ENCODE measurements at places on chromosomes 6 and 20.

DNA sequence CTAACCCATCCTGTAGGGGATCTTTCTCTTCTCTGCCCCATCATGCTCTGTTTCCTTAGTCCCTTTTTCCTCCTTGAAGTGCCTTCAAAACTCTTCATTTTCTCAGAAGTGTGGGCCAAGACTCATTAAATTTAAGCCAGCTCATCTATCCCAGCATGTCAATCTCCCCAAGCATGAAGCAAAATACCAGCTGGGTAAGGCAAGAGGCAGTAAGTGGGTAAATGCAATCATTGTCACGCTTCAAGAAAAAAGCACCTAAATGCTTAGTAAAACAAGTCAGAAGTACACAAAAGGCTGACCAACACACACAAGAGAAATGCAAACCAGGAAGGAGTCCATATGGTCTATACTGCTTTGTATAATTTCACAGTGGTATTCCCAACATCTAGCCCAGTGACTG, 61.5 kb downstream of the COL12A1 start:
- DNase-seq: no peak

GRCh38 chr20:9228774-9229450, 160.0 kb downstream of the PLCB4 start:
- no peak for DNase-seq

- DNase-seq: no peak
Measured at GRCh38 chr6:69813508-69813907, 16.7 kb upstream of the LMBRD1 start.

GRCh38 chr6:44704240-44705150, 317.0 kb downstream of the CDC5L start:
- no peak for DNase-seq

- DNase-seq: no peak
Measured at GRCh38 chr6:5011346-5011745, 7.5 kb upstream of the RPP40 start.

DNA sequence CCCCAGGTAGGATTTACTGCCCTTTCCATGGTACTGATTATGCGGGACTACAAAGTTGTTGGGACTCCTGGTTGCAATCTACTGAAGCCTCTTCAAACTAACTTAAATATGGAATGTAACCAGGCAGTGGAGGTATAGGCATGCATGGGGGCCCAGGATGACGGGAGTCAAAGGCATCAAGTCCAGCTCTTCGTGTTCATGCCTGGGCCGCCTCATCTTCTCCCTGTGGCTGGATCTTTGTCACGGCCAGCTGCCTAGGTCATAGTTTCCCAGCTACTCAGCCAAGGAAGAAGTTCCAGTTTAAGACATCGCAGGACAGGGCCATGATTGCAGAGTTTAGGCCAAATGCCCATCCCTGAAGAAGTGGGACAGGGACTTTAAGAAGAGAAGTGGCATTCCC, 20.5 kb downstream of the LYRM2 start:
- no peak for DNase-seq

DNA sequence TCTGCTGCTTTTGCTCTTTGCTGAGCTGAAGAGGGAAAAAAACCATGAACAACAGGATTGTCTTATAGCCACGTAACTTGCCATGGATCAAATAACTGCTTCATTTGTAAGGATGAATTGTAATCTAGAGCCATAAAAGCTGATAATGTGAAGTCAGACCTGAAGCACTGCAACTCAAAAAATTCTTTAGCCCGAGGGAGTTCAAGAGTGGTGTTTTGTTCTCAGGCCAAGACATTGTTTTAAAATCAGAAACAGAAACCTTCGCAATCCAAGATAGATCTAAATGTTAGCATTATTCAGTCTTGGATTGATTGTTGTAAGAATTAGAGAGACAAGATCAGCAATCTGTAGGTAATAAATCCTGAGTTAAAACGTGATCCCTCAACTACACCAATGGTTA, at the start of gene TRAPPC3L:
Gene TRAPPC3L (minus strand): TSS at position 34 of the 400 bp plus-strand sequence. CDS start 170 bp downstream, outside the sequence.
- DNase-seq: no peak

- DNase-seq: no peak
Measured at GRCh38 chr6:56025795-56026194, 150.4 kb upstream of the BMP5 start.

GRCh38 chr6:111068866-111069234, 18.5 kb upstream of the SLC16A10 start:
- DNase-seq: no peak

DNA sequence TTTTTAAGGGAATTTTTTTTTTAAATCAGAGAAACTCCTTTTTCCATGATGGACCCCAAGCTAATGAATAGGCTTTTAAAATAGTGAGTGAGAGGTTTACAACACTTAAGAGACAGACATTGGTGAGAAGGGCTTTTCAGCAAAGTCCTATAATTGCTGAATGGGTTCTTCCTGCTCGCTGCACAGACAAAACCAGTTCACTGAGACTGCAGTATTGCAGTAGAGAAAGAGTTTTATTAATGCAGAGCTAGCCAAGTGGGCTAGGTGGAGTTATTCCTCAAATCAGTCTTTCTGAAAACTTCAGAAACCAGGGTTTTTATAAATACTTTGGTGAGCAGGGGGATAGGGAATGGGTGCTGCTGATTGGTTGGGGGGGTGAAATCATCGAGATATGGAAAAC, 3.2 kb upstream of the SLC2A10 start:
- DNase-seq: no peak

GRCh38 chr6:65116326-65116725, 590.7 kb downstream of the EYS start:
- no peak for DNase-seq

Measured in body of pancreas (tissue), 4 donors.